Activated gamma-delta T cell (primary cell): ENCODE measurements at places on chromosomes 7 and 10.

- DNase-seq: no peak
Measured at GRCh38 chr7:82441669-82442478, 1.7 kb downstream of the CACNA2D1 start.

GRCh38 chr7:3267966-3268690 lies 32.9 kb upstream of the SDK1 start:
- DNase-seq: no peak

GRCh38 chr10:22682237-22683139 lies 31.9 kb downstream of the PIP4K2A start:
- DNase-seq: no peak

- DNase-seq: no peak
Measured at GRCh38 chr7:27774717-27775328, 34.9 kb downstream of the TAX1BP1 start.

- DNase-seq: no peak
Measured at GRCh38 chr7:111026343-111026742, 64.6 kb upstream of the LRRN3 start.
